ENCODE measurements at places on chromosomes 3 and 15. TPM values are rescaled to one million over a fixed set of nuclear protein-coding genes. Genes with fewer than 3 reads are reported as not detected.

Gene PAQR5
- total RNA-seq, result 0.03 TPM

Gene KBTBD8
- 3.1 TPM for total RNA-seq

Gene ECE2
- total RNA-seq, result 0.17 TPM

Gene SAMMSON
- not detected for total RNA-seq

Gene CEMIP
- total RNA-seq, result 994 TPM

Gene NUP210
- total RNA-seq, result 0.10 TPM

Gene SPSB4
- total RNA-seq, result not detected

Gene ZNF80
- not detected for total RNA-seq

Gene LTF
- total RNA-seq, result 1.7 TPM

Gene AGTR1
- total RNA-seq, result 0.30 TPM

Gene TMIE
- 0.07 TPM for total RNA-seq

Gene ZMAT3
- 57.7 TPM for total RNA-seq

Gene GP5
- total RNA-seq, result 0.69 TPM

Gene C3orf85
- total RNA-seq, result not detected

Gene TRIM59
- 7.9 TPM for total RNA-seq

Gene MELTF
- 19.6 TPM for total RNA-seq

Gene MINAR1
- 1.6 TPM for total RNA-seq

Gene THBS1
- 2,745 TPM for total RNA-seq

Gene GOLGA6B
- not detected for total RNA-seq

Gene AMOTL2
- 117 TPM for total RNA-seq

Gene TMEM45A
- total RNA-seq, result 160 TPM

Gene MKRN3
- total RNA-seq, result 0.43 TPM

All from smooth muscle cell of the pulmonary artery (primary cell).